CD4-positive, alpha-beta T cell treated with Interleukin-17A for 1 hour (primary cell): ENCODE measurements at places on chromosomes 2 and 18.

GRCh38 chr2:190060626-190061025 is 1.9 kb downstream of the MSTN start:
- no peak for DNase-seq

- no peak for DNase-seq
Measured at GRCh38 chr2:232896720-232897597, 26.9 kb downstream of the SNORC start.

- no peak for DNase-seq
Measured at GRCh38 chr2:19123556-19123955, 234.9 kb downstream of the OSR1 start.

DNA sequence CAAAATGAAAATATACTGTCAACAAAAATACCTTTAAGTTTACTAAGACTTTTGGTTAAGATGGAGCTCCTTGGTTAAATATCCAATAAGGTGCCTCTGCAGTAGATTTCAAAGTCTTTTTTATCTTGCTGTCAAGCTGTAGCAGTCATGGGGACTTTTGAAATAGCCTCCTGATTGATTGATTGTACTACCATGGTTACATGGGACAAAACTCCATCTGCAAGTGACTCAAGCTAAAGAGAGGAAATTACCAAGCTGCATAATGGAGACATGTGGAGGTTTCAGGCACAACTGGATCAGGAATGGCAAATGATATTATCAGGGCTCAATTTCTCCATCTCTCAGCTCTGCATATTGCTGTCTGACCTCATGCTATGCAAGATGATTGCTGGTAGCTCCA is 73.4 kb upstream of the ST8SIA3 start:
- no peak for DNase-seq

- DNase-seq, result no peak
Measured at GRCh38 chr2:198033626-198034025, 229.2 kb downstream of the PLCL1 start.

DNA sequence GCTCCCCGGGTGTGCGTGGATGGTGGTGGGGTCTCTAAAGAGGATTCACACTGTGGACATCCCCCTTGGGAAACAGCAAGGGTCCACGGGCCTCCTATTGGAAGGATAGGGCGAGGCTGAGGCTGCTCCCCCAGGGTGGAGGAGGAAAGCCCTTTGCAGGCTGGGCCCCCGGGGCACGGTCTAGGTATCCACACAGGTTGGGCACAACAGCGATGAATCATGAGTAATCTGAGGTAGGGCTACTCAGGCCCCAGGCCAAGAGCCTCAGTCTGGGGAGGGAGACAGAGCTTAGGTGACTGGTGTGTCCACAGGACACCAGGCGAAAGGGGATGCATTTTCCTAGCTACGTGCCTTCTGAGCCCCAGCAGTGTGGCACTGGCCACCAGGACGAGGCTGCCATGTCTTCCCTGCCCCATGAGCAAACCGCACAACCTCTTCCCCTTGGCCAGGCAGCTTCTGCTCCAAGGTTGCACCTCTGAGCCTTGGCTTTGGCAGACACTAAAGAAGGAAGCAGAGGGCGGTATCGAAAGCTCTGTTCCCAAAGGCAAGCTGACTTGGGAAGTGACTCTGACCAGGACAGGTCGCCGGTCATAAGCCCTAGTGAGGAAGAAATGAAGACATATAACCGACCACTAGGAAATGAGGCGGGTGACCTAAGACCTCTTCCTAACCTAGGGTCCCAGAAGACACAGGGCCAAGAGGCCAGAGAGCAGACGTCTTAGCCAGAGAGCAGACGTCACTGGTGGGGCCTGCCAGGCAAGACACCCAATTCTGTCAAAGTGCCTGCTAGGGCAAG is 14.6 kb upstream of the SEMA4C start:
- DNase-seq, result no peak

DNA sequence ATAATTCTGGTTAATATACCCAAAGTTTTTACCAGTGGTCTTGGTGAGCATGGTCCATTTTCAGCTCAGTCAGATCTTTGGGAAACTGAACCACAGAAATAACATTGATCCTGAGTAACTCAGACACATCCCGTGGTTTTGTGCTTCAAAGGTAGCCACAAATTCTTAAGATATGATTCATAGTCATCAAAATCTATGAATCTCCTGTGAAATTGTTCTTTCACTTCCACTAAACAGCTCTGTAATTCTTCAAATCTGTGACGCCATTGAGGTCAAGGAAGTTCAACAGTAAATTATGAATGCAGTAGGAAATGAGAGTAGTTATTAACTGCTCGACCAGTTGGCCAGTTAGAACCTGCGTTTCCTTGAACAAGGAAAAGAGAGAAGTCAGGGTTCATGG is 147.3 kb downstream of the IRS1 start:
- no peak for DNase-seq

GRCh38 chr2:240043279-240043989 is 9.9 kb downstream of the OR6B3 start:
- DNase-seq, result no peak

DNA sequence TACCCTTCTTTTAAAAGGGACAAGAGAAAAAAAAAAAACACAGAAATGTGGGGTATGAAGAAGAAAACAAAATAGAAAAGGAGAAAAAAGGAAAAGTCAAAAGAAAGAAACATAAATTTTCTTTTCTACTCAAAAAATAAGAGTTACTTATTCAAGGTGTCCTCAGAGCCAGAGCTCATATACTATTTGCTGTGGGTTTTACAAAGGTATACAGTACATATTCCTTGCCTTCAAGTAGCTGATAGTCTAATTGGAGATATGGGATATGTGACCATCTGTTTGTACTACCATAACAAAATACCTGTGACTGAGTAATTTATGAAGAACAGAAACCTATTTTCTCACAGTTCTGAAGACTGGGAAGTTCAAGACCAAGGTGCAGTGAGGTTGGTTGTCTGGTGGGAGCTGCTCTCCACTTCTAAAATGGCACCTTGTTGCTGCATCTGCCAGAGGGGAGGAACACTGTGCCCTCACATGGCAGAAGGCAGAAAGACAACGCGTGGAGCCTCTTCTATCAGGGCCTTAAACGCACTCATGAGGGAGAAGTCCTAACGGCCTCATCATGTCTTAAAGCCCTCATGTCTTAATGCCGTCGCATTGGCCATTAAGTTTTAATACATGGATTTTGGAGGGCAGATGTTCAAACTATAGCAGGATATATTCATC is 33.9 kb downstream of the NBAS start:
- DNase-seq, result no peak

DNA sequence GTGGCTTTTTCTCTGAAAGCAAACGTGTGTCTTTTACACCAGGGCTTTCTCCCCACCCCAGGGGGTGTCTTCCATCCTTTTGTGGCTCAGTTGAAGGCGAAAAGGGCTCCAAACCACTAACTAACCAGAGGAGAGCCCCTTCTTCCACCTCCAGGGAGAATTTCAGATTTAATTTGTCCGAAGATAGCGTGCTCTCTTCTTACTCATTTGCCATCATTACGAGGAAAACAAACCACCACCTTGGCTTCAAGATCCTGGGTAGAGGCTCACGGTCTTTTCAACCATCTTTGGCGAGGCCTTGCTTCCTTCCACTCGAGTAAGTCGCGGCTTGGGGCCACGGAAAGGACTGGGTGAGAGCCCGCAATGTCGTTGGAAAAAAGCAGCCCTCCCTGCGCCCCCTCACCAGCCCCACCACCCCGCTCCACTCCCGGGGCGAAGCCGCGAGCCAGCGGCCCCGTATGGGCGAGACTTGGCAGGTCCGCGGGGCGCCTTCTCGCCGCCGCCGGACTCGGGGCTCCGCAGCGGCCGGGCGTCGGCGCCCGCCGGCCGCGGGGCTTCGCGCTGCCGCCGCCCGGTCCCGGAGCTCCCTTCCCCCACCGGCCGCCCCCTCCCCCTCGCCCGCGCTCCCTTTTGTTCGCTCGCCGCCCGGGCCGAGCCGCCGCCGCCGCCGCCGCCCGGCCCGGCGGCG is 1.7 kb upstream of the ZNF532 start:
- peak; percentile 31 for DNase-seq

GRCh38 chr2:85939131-85939530 is 50.3 kb upstream of the ST3GAL5 start:
- no peak for DNase-seq

DNA sequence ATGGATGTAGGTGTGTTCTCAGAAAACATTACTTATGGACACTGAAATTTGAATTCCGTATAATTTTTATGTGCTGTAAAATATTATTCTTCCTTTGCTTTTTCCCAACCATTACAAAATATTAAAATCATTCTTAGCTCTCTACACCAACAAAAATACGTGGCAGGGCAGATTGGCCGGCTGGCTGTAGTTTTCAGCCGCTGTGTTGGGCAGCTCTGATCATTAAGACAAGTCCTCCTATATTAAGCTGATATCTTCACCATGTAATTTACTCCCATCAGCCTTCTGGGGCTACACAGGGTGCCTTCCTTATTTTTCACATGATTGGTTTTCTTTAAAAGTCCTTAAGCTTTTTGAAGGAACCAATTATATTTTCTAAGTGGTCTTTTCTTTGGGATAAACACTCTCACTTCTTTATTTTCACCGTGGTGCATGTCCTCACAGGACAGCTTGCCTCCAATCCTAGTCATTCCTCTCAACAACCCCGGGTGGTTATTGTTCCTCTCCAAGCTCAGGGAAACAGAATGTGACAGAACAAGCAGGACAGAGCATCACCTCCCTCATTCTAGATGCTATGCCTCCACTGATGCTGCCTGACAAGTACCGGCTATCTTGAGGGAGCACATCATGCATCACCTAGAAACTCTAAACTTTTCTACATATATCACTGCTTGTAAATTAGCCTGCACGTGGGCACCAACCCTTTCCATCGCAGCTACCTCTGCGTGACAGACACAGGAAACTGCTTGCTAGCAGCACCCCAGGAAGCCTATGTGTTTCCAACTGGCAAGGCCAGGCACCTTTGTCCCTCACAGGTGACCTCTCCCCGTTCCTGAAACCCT is 362.3 kb downstream of the MYCN start:
- DNase-seq, result no peak

- no peak for DNase-seq
Measured at GRCh38 chr2:3490191-3491170, 28.9 kb downstream of the ADI1 start.
